ENCODE measurements at places on chromosomes 7 and 10.

GRCh38 chr10:99430116-99430450, 341 bp downstream of the GOT1 start:
- no peak for DNase-seq

DNA sequence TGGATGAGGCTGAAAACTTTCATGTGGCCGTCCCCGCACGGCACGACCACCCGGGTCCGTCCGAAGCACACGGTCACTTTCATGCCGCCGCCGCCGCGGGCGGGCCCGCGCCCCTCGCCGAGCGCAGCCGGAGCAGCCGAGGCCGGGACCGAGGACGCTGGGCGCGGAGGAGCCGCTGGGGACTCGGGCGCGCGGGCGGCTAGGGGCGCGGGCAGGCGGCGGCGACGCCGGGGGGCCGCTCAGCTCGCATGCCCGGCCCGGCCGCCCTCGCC, 247 bp downstream of the PARD3 start:
- DNase-seq: no peak

- DNase-seq: no peak
Measured at GRCh38 chr7:107900496-107901015, 9.6 kb downstream of the DLD start.

DNA sequence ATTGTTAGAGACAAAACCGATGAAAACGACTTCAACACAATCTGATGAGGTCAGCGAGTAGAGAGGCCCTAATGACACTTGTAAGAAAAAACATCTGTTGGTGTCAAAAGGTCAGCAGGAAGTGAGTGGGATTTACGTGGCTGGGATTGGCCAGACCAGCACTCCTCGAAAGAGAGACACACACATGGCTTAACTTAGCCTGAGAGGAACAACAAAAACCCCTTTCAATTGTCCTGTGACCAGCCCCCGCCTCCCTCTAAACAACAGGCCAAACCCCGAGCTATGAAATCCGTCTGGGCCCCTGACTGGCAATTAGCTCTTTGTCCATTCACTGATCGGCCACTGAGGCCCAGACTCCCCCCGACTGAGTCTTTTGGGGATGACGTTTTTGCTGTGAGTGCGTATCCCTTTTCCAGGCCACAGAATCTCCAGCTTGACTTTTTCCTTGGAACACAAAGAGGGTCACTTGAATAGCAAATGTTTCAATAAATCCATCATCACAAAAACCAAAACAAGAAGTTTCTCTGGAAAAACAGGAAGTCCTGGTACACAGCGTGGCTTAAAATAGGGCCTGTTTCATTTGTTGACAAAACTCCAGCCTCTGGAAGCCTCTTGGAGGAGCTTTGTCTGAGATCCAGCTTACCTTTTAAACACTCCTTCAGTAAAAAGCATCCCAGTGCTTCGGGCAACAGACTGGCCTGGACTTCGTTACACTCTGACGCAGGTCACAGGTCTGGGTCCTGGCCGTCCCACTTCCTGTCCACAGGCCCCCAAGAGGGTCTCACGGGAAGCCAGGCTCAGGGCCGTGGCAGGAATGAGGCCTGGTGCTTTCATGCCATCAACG, 103.0 kb downstream of the CTBP2 start:
- peak; percentile 67 for DNase-seq

DNA sequence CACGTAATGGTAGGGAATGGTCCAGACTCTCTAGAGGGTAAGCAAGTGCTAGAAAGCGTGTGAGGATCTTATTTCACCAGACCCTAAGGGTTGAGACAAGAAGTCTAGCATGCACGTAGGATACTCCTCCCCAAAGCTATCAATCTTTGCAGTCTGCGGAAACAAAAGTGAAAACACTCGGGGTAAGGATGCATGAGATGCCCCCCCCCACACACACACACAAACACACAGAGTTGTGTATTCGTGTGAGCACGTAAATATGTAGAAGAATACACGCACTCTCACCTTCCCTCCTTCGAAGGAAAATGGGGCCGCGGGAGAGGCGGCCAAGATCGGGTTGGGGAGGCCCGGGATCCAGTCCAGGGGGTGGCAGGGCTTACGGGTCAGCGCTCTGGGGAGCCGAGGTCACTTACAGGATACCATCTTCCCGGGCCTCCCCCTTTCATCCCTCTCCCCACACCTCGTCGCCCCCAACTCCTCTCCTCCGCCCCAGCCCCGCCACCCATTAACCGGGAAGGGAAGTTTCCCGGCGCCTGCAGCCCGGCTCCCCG, 455 bp downstream of the CUL2 start:
- peak; percentile 28 for DNase-seq

- DNase-seq: peak; percentile 49
Measured at GRCh38 chr7:50761713-50762112, 21.0 kb downstream of the GRB10 start.

DNA sequence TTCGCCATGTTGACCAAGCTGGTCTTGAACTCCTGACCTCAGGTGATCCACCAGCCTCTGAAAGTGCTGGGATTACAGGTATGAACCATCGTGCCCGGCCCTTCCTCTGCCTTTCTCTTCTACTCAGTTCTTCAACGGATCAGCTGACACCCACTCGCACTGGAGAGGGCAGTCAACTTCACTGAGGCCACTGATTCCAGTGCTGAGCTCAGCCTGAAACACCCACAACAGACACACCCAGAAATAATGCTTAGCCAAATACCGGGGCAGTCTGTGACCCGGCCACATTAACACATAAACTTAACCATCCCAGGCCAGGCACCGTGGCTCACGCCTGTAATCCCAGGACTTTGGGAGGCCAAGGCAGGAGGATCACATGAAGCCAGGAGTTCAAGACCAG, 119.3 kb upstream of the CHST15 start:
- no peak for DNase-seq

- DNase-seq: no peak
Measured at GRCh38 chr7:135575296-135575695, 17.6 kb downstream of the NUP205 start.

DNA sequence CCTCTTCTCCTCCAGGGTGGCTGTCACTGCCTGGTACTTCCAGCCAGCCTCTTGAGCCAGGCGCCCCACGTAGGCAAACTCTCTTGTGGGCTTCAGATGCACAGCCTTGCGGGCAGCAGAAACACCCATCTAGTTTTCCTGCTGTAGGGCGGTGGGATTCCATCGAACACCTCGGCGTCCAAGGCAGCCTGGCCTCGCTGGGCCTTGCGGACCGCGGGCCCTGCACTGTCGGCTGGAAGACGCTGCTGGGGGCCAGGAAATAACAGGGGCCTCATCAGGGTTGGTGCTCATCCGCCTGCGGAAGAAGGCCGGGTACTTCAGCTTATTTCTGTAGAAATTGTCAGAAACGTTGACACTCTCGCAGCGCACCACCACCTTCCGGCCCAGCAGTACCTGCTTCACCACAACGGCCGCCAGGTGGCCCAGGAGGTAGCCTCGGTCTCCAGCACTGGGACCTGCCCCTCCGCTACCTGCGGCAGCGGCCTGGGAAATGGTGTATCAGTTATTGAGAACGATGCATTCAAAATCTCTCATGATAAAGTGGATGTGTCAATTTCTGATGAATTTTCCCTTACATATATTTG, 61.1 kb downstream of the WDFY4 start:
- no peak for DNase-seq

GRCh38 chr10:76453332-76453731, 1021.9 kb downstream of the LRMDA start:
- DNase-seq: no peak

DNA sequence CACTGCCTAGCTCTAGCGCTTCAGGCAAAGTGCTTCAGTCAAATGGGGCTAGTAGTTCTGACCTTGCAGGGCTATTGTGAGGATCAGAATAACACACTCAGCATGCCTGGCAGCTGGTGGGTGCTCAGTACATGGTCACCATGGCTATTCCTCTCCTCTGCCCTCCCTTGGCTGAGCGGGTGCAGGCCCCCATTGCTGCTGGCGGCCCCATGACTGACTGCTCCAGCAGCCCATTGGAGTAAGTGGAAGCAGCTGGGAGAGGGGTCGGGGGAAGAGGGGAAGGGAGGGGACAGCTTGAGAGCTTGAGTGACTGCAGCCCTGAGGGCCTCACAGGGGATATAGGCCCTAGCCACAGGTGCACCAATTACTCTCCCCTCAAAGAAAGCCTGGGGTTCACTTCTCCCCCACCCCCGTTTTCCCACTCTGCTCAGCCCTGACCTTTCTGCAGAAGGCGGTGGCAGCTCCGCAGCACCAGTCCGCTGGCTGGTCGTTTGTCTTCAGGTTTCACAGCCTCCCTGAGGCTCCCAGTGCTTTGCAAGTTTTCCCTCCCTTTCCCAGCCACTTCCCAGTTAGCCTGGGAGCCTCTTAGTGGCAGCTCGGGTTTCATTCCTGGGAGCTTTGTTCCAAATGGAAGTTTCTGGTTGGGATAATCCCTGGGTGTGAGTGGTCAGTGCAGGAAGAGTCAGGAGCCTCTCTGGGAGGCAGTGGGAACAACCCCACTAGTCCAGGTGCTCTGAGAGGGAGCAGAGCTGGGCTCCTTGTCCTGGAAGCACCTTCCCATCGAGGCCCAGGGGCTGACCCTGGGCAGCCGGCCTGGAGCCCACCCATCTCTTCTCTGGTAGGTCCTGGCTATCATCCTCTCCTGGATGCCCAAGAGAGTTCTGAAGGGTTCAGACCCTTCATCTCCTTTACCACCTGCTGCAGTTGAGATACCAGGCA, 16.3 kb downstream of the FGF8 start:
- no peak for DNase-seq

GRCh38 chr10:87750817-87751216, 67.2 kb downstream of the ATAD1 start:
- DNase-seq: no peak

- DNase-seq: no peak
Measured at GRCh38 chr7:25864943-25865751, 286.9 kb upstream of the NFE2L3 start.

DNA sequence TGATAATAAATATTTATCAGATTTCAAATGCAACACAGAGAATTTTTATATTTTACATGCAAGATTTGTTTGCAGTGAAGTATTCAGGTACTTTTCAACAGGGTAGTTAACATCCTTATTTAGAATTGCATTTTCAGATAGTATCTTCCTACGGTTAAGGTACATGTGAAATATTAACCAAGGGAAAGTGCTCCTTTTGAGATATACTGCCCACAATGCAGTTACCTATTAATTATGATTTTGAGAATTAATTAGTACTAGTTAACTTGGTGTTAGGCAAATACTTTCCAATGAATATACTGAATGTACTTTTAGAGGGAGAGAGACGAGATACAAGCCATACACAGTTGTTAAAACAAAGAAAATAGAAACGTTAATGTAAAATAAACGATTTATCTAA, 206.2 kb upstream of the YAE1 start:
- DNase-seq: no peak

DNA sequence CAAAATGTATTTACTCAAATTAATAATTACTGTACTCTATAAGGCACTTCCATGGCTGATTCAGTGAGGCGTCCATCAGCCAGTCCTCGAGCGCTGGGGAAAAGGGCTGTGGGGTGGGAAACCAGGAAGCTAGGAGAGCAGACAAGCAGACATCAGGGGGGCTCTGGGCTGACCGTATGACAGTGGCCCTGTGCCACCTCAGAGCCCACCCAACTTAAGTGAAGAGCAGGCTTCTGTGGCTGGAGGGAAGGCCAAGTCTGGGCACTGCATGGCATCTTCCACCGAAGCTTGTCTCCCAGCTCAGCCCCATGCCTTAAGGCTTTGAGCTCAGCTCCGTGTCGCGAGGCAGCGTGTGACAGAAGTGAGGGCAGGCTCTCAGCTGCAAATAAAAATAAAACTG, 464.5 kb upstream of the ZMIZ1 start:
- DNase-seq: no peak

GRCh38 chr7:74449809-74450397, 3.8 kb upstream of the GTF2IRD1 start:
- DNase-seq: peak; percentile 83

DNA sequence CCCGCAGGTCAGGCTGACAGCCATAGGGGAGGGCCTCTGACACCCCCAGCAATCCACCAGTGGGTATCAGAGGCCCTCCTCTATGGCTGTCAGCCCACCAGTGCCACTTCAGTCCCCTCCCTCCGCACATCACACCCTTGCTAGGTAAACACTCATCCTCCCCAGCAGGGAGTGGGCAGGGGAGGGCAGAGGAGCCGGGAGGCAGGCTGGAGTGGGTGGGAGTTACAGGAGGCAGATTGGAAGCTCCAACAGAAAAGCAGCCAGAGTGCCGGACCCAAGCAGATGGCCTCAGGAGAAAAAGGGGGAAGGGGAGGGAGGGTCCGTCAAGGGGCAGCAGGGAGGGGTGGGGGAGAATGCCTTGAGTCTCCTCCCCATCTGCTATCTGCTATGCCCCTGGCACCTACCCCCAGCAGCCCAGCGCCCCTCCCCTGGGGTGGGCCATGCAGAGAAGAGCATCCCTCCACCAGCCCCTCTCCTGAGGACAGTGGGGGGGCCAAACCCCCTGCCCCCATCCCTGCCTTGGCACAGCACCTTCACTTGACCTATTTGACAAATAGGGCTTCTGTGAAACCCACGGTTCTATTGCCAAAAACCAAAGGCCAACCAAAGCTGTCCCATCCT, 2.4 kb downstream of the RASGEF1A start:
- no peak for DNase-seq

- no peak for DNase-seq
Measured at GRCh38 chr10:70615211-70615610, 12.7 kb upstream of the PRF1 start.

- peak; percentile 5 for DNase-seq
Measured at GRCh38 chr10:58477122-58477521, 35.5 kb upstream of the BICC1 start.

Data from KBM-7 (cell line).